Stomach (tissue), 19 donors: ENCODE measurements at places on chromosomes 5 and 9. TPM values are rescaled to one million over a fixed set of nuclear protein-coding genes. Genes with fewer than 3 reads are reported as not detected.
A peak's percentile ranks its signal among the peaks of the same experiment; 100 is the strongest.

DNA sequence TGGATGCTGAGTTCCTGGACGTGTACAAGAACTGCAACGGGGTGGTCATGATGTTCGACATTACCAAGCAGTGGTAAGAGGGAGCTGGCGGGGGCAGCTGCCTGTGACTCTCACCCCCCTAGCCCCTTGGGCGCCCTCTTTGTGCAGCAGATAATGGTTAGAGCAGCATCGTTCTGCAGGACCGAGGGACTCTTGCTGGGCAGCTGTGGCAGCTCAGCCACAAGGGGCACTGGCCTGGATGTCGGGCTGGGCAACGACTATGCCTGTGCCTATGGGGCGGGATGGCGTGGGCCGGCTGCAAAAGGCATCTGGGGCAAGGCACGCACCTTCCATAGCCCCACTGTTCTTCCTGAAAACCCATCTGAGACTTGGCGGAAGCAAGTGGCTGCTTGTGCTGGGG, 12.9 kb upstream of the AJM1 start:
- no peak for DNase-seq

GRCh38 chr5:57675236-57675635, 192.6 kb upstream of the ACTBL2 start:
- no peak for DNase-seq

- DNase-seq: no peak
Observed at GRCh38 chr9:120723565-120723964, 9.3 kb upstream of the MEGF9 start.

DNA sequence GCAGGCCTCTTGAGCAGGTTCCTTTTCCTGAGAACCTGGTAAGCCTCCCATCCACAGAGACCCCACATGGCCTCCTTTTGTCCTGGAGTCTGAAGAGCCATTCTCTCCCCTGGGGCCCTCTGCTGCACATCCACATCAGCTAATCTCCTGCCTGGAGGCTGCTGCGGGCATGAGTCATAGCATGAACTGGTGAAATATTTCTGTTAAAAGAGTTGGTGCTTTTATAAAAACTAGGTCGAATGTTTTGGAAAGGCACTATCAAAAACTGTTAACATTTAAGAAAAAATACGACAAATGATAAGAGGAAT, 399.4 kb downstream of the CTNND2 start:
- no peak for DNase-seq

DNA sequence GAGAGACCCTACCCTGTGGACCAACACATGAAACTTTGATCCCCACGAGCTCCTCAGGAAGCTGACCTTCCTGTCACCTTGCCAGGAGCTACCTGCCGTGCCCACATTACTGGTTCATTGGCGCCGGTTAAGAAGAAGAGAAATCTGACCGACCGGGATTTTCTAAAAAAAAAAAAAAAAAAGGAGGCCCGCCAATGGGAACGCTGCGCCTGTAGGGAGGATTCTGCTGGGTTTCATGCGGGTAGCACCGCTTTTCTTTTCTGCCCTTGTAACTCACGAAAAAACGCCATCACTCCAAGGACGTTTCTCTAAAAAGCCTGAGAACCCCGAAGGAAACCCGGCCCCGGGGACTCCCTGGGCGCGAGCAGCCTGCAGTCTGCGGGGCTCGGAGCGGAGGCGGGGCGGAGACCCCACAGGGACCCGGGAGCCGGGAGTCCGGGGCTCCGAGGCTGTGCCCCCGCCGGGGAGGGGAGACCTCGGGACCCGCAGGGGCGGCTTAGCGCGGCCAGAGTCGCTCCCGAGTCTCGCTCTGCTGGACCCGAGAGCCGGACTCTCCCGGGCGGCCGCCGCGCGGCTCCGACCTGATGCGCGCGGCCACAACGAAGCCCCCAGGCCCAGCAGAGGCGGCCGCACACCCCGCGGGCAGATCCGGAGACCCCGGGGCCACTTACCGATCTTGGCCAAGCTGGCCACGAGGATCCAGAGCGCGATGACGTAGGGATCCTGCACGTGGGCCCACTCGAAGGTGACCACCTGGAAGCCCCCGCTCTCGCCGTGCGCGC, 617 bp downstream of the SLC9A3 start:
- no peak for DNase-seq

GRCh38 chr5:88304356-88304755, 35.7 kb upstream of the TMEM161B start:
- DNase-seq: no peak

- DNase-seq: no peak
Observed at GRCh38 chr5:169181814-169182213, 119.1 kb downstream of the SLIT3 start.

DNA sequence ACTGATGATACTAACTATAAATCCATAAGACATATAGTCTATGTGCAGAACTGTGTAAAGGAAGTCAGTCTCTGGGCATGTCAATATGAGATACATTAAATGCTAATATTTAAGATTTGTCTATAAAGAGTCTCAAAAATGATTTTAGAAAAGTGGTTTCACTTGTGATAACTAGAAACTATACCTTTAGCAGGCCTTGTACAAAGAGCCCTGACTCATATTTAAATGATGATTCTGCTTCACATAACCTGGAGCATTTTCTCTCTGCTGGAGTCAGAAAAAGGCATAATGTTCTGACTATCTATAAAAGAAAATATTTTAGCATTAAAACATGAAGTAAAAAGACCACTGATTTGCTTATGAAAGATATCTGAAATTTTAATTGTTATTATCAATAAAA, 15.0 kb downstream of the C9orf72 start:
- no peak for DNase-seq

GRCh38 chr5:151026088-151026487, 5.7 kb downstream of the GPX3 start:
- no peak for DNase-seq

- DNase-seq: peak; percentile 49
Observed at GRCh38 chr5:107630184-107630583, 40.6 kb downstream of the EFNA5 start.

GRCh38 chr5:124698770-124699169, 47.7 kb downstream of the ZNF608 start:
- DNase-seq: no peak

DNA sequence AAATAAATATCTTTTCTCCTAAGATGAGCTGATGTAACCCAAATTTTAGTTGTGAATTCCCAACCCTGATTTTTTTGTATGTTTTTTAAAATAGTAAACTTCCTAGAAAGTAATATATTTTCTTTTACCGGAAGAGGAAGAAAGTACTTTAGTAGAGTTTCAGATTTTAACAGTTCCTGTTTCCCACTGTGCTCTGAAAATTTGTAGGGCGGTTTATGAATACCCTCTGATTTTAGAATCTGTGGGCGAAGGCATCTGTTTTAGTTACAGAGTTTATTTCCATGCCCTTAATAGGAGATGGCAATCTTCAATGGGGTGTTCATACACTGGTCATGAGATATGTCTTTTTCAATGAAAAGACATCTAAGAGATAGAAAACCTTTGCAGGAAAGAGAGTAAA, 3.7 kb upstream of the HOMER1 start:
- no peak for DNase-seq

GRCh38 chr5:131536850-131537448, 98.1 kb downstream of the RAPGEF6 start:
- no peak for DNase-seq

GRCh38 chr9:98176391-98177259, 15.8 kb downstream of the CORO2A start:
- DNase-seq: no peak

DNA sequence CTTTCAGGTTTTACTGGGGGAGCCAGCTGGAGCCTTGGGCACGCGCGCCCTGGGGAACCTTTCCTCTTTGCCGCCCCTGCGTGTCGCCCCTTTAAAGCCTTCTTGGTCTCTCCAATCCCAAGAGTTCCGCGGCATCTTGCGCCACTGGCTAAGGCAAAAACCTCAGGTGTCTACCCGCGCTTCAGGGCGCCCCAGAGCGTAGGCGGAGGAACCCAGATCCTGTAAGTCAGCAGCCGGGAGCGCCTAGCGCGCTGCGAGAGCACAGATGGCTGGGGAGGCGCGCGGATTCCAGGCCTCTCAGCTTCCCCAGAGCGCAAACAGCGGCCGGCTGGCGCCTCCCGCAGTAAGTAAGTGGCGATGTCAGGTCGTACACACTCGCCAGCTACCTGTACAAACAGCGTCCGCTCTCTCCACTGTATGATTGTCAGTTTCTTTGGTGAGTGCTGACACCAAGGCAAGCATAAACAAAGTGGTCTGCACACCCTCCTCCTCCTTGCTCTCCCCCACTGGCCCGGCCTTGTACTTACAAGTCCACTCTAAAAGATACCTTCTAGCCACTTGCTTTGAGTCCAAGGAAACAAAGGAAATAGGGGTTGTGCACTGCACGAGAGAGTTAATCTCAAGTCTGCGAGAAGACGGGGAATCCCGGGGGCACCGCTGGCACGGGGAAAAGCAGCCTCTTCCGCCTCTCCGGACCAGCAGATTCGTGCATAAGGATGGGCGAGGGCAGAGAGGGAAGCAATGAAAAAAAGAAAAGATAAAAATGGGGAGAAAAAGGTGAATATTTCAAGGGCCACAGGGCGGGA, 2.9 kb downstream of the HTR1A start:
- peak; percentile 87 for DNase-seq

GRCh38 chr9:19192202-19193028, 38.1 kb upstream of the DENND4C start:
- no peak for DNase-seq

GRCh38 chr5:14944996-14945395, 73.4 kb upstream of the ANKH start:
- DNase-seq: no peak

GRCh38 chr5:100772548-100772947, 130.5 kb downstream of the ST8SIA4 start:
- DNase-seq: no peak

DNA sequence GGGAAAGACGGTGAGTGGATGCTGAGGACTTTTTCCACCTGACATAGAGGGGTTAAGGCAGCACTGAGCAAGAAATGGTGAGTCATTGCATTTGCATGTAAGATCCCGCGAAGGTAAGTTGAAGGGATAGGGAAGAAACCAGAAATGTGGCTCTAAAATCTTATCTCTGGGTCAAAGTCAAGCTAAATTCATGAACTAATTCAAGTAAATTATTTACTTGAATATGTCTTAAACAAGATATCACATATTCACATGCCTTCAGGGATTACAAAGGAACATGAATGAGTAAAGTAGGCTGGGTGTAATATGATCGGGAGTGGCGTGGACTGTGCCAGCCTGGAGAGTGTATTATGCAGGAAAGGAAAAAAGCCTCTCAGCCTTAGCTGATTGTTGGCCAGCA, 74.4 kb upstream of the EQTN start:
- peak; percentile 83 for DNase-seq

- no peak for DNase-seq
Observed at GRCh38 chr5:73853091-73853490, 227.1 kb downstream of the ARHGEF28 start.

DNA sequence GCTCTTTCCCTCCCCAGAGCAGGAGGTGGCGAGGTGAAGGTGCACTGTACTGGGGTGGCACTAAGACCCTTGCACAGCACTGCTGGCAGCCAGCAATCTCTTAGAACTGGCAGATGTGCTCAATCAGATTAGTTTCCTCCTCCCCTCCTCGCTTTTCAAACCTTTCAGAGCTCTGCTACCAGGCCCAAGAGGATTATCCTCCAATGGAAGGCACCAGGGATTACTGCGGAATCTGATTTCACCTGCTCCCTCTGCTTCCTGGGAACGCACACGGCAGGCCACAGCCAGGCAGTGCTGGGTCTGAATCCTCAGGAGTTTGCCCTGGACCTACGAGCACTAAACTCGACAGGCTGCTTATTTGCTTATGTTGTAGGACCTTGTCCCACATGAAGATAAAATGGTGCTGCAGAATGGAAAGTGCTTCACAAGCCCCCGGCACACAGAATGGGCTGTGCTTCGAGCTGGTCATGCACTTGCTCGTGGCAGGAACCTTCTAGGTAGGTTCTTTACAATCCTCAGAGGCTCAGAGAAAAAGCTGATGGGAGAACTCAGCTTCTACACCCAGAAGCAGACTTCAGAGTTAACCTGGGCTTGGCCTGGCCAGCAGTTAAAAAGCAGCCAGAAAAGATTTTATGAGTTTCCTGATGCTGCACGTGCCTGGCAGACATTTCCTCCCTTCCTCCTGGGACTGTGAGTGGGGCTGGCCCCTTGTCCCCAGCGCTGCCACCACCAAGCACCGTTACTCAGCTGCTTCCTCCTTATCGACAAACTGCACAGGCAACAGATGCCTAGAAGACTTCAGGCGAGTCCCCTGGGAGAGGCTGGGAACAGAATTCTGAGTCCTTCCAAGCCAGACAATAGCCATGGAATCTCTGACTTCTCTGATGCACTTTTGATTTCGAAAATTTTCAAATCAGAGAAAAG, 33.1 kb downstream of the FABP6 start:
- no peak for DNase-seq

Gene FCN2
- not detected for total RNA-seq

Gene SLC4A9
- not detected for total RNA-seq

Gene IFNA13
- total RNA-seq: not detected

Gene SMIM33
- total RNA-seq: not detected

Gene FST
- 7.4 TPM for total RNA-seq

Gene PCDHAC1
- total RNA-seq: not detected

Gene TICAM2
- total RNA-seq: 2.4 TPM

Gene PCDHB4
- 0.87 TPM for total RNA-seq

Gene PELO
- total RNA-seq: 30.4 TPM

Gene RNF180
- total RNA-seq: 3.5 TPM

Gene NRARP
- 4.4 TPM for total RNA-seq
